ENCODE measurements at places on chromosomes 13 and 19.
A peak's percentile ranks its signal among the peaks of the same experiment; 100 is the strongest.

DNA sequence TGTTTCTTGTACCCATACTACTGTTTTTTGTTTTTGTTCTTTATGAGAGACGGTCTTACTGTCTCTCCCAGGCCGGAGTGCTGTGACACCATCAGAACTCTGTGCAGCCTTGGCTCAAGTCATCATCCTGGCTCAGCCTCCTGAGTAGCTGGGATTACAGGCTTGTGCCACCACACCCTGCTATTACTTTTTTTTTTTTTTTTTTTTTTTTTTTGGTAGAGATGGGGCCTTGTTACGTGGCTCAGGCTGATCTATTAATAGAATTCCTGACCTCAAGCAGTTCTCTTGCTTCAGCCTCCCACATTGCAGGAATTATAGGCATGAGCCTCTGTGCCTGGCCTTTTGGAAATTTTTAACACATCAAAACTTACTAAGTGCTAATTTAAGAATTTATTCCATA lies 2.9 kb upstream of the ZNF304 start:
- no peak for DNase-seq

DNA sequence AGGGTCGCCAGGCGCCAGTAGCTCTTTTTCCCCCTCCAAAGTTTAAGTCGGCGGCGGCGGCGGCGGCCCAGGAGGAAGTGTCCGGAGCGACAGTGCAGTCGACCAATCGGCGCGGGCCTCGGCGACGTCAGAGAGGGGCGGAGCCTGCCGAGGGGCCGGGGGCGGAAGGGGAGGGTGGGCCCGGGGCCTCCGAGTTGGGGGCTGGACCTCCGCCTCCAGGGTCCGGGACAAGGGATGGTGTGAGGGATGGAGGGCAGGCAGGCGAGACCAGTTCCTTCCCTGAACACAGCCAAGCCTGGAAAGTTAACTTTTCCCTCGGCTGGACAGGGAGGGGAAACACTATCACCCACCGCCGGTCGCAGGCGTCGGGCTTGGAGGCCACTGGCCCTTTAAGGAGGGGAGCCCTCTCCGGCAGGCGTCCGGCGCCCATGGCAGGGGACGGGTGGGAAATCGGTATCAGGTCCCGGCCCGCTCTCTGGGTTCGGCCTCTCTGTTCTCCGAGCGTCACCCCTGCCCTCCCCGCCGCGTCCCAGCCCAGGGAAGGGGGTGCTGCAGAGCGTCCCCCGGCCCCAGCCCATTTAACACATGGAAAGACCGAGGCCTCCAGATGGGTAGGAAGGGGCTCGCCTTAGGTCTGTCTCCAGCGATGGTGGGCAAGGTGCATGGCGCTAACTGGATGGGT lies at the start of gene PRKD2:
TSS of gene PRKD2 (minus strand) at position 81 of the 682 bp plus-strand sequence. CDS start 744 bp downstream, outside the sequence.
- peak; percentile 58 for DNase-seq

GRCh38 chr19:10290876-10291553 lies 1.3 kb downstream of the ICAM5 start:
- DNase-seq: peak; percentile 35

DNA sequence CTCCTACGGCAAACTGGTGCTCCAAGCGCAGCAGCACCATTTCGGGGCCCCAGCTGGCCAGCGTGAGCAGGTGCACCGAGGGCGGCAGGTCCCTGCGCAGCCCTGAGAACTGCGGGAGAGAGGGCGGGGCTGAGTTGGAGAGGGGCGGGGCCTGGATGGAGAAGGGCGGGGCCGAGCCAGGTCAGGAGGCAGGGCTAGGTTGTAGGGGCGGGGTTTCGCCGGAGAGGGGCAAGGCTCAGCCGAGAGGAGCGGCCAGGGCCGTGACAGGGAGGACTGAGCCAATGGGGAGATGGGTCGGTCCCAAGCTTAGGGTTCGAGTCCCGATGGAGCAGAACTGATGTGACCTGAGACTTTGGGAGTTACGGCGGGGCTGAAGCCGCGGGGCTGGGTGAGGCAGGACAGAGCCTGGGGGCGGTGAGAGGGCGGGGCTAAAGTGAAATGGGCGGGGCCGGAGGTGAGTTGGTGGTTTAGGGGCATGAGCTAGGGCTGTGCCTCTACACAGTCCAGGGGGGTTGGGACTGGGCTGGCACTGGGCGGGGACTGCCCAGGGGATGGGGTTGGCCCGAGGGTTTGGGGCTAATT lies 19.0 kb downstream of the MAN2B1 start:
- DNase-seq: no peak

- DNase-seq: no peak
These were observed 92.0 kb downstream of the KCNRG start for GRCh38 chr13:50107205-50107604.

GRCh38 chr19:40740747-40741146 lies 9.5 kb downstream of the ACTMAP start:
- no peak for DNase-seq

- no peak for DNase-seq
These were observed 61.2 kb downstream of the PEPD start for GRCh38 chr19:33460221-33460908.

- no peak for DNase-seq
These were observed 820.5 kb upstream of the ATXN8OS start for GRCh38 chr13:69287050-69287698.

DNA sequence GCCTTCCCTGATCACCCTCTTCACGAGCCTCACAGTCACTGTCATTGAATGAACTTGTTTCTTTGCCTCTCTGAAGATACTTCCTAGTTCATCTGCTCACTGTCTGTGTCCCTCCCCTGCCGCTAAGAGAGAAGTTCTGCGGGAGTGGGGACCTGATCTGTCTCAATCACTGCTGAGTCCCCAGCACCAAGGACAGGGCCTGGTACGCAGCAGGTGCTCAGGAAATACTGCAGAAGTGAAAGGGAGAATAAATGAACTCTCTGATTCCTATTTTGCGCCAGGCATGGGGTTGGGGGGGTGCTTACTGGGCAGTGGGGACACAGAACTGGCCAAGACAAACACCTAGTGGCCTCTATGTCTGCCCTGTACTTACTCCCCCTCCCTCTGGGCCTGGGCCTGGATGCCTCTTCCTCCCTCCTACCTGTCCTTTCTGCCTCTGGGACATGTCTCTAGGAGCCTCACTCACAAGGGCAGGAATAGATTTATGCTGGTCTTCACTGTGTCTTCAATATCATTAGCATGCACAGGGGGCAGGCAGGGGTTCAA lies 17.5 kb downstream of the FCGBP start:
- DNase-seq: no peak

GRCh38 chr13:58455094-58455493 lies 823.5 kb downstream of the PCDH17 start:
- no peak for DNase-seq

DNA sequence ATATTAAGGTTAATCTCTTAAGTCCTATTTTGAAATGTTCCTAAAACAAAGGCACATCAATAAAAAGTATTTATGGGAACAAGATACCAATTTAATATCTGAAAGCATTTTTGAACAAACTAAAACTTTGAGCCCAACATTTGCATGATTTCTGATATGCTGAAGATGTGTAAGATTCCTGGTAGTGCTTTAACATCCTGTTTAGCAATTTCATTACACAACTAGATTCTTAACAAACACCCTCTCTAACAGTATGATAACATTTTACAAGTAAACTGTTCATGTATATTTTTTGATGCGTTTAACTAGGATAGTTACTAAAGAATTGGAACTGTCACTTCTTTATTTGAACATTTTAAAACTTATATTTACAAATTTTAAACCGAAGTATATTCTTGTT lies 63.9 kb downstream of the DACH1 start:
- no peak for DNase-seq

DNA sequence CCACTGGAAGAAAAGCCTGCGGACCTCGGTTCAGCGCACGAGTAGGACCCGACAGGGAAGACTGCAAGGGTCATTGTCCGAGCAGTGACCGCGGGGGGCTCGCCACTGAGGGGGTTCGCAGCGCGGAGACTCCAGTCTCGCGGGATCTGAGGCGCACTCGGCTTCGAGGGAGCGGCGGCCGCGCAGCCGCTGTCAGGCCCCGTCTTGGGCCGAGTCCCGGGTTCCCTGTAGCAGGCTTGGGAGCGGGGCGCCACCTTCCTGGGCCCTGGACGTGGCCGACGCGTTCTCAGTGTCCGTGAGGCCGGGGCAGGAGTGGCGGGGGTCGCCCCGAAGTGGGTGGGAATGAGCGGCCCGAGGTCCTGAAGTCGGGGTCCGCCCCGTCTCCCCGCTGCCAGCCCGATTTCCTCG lies 474 bp upstream of the FAM174C start:
- no peak for DNase-seq

DNA sequence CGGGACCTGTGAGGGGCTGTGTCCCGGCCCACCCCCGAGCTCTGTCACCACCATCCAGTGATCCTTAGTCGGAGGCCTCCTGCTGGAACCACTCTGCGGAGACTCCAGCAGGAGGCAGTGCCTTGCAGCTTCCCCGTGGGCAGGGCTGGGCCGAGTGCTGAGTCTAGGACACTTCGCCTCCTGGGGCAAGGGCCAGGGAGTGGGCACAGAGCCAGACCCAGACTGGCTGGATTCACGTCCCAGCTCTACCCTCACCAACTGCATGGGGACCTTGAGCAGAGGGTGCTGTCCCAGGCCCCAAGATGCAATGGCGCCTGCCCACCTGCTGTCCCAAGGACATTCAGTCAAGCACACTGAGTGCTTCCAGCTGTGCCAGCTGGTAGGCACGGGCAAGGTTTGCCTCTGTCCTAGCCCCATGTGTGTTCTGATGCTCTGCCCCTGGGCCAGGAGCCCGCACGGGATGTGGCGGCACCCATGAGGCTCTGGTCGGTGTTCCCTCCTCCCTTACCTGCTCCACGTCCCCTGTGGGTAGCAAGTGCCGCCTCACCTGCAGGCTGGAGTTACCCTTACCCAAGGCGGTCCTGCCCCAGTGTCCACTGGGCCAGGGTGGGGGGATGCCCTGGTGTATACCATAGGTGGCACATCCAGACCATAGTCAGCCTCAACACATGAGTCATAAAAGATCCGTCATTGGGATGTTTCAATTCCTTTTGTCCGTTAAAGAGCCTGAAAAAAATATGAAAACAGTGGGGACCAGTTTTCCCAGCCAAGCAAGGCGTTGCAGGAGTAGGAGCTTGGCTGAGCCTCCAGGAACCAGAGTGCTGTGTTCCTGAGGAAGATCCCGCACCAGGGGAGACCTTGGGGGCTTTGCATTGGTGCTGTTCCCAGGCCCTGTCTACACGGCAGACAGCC lies 7.4 kb downstream of the FZR1 start:
- no peak for DNase-seq

DNA sequence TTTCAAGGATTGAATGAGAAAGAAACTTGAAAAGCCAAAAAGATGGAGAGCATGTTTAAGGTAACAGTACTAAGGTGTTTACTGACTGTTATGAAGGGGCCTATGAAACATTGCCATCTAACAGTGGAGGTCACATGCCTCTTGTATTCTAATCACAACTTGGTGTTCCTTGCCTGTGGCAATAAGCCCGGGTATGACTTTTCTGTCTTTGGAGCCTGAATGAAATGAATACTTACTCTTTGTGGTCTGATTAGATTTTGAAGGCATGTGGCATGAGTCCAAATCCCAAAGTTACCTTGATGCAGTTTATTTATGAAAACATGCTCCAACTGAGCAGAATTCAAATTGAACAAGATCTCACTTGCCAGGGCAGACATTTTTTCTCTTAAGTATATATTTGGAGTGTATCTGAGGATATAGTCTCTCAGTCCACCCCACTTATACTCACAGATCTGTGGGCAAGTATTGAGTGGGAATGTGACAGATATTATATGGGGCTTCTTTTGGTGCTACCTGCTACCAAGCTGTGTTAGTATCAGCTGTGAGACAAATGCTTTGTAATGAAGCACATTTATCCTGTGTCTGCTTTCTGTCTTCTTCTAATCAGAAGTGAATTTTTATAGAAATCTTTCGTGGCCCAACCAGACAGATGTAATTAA lies 67.5 kb downstream of the B3GLCT start:
- no peak for DNase-seq

DNA sequence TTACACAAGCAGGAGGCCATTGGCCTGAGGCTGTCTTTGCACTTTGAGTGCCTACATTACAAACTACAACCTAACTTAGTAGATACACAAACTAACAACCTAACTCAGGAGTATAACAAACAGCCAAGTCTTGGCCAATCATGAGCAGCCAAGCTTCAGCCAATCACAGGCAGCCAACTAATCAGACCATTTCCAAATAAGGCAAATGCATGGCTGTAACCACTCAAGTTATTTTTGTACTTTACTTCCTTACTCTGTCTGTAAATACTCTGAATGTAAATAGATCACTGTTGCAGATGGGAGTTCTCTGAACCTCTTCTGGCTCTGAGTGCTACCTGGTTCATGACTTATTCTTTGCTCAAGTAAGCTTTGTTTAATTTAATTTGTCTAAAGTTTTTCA lies 748.1 kb upstream of the SGCG start:
- DNase-seq: no peak

DNA sequence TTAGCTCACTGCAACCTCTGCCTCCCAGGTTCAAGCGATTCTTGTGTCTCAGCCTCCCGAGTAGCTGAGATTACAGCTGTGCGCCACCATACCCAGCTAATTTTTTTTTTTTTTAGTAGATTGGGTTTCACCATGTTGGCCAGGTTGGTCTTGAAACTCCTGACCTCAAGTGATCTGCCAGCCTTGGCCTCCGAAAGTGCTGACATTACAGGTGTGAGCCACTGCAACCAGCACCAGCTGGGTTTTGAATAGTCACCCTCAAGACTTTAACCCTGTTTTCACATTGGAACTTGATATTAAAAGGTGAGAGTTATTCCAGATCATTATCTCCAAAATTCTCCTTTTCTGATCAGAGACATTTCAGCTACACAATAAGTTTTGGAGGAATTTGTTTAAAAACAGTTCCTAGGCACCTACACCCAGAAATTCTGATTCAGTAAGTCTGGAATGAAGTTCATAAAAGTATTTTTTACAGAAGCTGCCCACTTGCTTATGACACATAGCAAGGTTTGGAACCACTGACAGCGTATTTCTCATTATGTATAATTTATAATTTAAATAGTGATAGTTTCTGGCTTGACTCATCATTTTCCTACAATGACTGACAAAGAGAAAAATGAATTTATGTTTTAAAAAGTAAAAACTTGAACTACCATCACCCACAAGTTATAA lies 417.3 kb downstream of the DIAPH3 start:
- no peak for DNase-seq

DNA sequence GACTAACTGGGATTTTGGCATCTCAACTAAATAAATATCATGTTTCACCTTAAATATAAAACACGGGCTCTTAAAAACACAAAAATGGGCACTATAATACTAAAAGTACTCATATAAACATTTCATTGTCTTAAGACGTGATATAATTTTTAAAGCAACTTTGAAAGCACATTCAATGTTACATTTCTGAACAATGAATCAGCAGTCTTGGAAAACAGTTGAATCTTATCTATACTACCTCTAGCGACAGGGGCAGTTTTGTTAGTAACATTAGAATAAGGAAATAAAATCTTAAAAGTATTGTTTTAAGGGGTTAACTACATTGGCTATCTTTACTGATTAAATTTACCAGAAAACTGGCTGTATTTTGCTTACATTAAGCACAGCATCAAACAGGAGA lies 156.9 kb downstream of the UGGT2 start:
- no peak for DNase-seq

Measured in NCI-H2171 (cell line).